ENCODE measurements at places on chromosomes 5 and 9.

GRCh38 chr5:161278739-161279660 lies 267.5 kb downstream of the GABRB2 start:
- no peak for DNase-seq

- DNase-seq, result no peak
Measured at GRCh38 chr5:105821800-105822199, 1848.9 kb downstream of the EFNA5 start.

DNA sequence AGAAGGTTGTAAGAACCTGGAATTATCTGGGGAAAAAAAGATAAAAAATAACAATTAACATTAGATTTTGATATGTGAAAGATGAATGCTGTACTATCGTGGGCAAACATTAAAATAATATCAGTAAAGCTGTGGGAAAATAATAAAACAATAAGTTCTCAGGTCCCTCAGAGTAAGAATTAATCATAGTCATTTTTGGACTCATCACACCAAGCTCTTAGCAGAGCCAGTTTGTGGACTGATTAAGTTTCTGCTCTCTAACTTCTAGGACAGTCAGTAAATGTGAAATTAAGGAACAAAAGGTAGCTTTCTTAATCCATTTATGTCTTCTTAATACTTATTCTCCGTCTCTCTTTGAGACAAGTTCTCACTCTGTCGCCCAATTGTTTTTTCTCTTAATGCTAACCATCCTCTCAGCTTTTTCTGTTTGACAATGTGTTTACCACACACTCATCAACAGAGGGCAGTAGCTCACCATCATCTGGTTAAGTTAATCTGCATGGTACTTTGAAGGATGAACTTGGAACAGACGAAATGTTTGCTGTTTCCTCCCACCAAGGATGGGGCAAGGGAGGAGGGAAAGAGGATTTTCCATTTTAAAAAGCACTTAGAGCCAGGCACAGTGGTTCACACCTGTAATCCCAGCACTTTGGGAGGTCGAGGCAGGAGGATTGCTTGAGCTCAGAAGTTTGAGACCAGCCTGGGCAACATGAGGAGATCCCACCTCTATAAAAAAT lies 5.3 kb upstream of the ACO1 start:
- DNase-seq, result no peak

- DNase-seq, result no peak
Measured at GRCh38 chr5:33530183-33531036, 89.6 kb downstream of the TARS1 start.

Data from posterior vena cava (tissue), 2 donors.